Adrenal gland (tissue), 19 donors: ENCODE measurements at places on chromosomes 13 and 19. TPM values are rescaled to one million over a fixed set of nuclear protein-coding genes. Genes with fewer than 3 reads are reported as not detected.

TMEM259 gene
- 79.4 TPM for polyA plus RNA-seq

CYP4F2 gene
- not detected for polyA plus RNA-seq

- DNase-seq, result peak; percentile 69
Observed at GRCh38 chr13:110555601-110556223, 5.8 kb downstream of the RAB20 start.

- DNase-seq, result peak; percentile 54
Observed at GRCh38 chr13:48731957-48732569, 78.3 kb downstream of the CYSLTR2 start.

ELAVL3 gene
- polyA plus RNA-seq, result 1.2 TPM

DNA sequence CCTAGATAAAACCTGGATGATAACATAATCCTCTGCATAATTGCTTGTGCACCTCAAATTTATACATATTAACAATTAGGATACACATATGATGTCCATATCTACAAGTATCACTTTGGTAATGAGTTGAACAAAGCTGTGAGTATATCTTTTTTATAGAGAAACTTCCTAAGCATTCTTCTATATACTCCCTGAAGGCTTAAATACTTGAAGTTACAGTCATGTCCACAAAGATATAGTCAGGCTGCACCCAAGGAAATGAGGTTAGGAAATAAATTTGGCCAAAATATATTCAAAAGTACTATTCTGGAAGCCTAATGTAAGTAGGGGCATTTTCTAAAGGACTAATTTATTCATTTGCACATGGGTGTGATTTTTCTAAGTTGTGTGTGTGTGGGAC, 761.5 kb downstream of the PCDH9 start:
- DNase-seq, result no peak

GRCh38 chr19:6424195-6424938, at the start of gene KHSRP:
Gene KHSRP (minus strand): TSS chr19:6424811. CDS start chr19:6424701, 110 bp downstream.
- no peak for DNase-seq

GRCh38 chr19:11164296-11164695, 8.7 kb upstream of the SPC24 start:
- no peak for DNase-seq

ZSCAN22 gene
- 0.98 TPM for polyA plus RNA-seq

DNA sequence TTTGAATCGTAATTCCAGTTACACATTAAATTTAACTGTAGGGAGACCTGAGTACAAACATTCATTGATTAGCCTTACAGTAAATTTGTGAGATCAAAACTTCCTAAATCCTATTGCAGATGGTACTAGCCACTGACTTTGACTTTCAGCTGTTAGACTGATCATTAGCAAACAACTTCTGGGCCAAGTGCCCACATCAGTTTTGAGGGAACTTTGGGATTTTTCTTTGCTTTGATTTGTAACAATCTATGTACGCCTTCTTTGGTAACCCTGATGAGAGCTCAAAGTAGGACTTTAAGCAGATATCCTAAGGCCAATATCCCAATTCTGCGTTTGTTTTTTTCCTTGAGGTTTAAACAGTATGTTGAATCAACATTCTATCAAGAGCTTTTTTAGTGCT, 131.5 kb downstream of the DLEU7 start:
- no peak for DNase-seq

DNA sequence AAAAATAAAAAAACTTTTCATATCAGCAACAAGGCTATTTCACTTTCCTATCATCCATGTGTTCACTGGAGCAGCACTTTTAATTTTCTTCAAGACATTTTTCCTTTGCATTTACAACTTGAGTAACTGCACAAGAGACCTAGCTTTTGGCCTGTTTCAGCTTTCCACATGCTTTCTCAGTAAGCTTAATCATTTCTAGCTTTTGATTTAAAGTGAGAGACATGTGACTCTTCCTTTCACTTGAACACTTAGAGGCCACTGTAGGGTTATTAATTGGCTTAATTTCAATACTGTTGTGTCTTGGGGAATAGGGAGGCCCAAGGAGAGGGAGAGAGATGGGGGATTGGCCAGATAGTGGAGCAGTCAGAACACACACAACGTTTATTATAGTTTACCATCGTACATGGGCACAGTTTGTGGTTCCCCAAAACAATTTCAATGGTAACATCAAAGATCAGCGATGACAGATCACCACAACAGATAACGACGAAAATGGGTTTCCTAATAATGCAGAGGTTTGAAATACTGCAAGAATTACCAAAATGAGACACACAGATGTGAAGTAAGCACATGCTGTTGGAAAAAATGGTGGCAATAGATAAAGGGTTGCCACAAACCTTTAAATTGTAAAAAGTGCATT, 117.6 kb downstream of the GGACT start:
- no peak for DNase-seq

RNF113B gene
- not detected for polyA plus RNA-seq

CCDC124 gene
- polyA plus RNA-seq, result 11.3 TPM

NFILZ gene
- not detected for polyA plus RNA-seq

ZNF582 gene
- 8.8 TPM for polyA plus RNA-seq

DNA sequence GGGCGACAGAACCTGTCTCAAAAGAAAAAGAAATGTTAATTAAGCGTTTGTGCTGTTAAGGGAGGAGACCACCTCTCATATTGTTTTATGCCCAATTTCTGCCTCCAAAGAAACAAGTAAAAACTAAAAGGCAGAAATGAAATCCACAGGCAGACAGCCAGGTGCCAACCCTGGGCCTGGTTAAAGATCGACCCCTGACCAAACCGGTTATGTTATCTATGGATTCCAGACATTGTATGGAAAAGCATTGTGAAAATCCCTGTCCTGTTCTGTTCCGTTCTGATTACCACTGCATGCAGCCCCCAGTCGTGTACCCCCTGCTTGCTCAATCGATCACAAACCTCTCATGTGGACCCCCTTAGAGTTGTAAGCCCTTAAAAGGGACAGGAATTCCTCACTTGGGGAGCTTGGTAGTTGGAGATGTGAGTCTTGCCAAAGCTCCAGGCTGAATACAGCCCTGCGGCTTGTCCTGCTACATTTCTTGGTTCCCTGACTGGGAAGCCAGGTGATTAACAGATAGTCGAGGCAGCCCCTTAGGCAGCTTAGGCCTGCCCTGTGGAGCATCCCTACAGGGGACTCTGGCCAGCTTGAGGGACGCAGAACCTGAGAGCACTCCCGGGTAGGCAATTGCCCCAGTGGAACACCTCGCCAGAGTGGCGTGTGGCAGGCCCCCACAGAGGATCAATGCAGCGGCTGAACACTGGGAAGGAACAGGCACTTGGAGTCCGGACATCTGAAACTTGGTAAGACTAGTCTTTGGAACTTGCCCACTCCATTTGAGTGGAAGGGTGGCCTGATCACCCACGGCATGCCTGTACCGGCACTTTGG, 748 bp upstream of the ZNF552 start:
- DNase-seq, result no peak

DNA sequence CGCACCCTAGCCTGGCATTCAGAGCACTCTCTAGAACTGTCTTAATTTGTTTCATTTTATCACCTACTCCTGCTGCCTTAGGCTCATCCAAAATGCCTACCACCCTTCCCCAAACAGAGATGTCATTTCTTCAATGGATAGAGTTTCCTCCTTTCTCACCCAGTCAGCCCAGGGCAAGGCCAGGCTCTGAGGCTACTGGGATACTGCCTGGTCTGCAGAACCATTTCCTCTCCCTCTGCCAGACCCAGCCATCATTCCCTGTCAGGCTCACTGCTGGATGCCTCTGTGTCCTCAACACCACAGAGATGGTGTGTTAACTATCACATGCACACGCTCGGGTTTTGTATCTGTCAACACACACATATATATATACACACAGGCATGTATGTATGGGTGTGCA, 47.2 kb downstream of the C13orf42 start:
- DNase-seq, result no peak

DNA sequence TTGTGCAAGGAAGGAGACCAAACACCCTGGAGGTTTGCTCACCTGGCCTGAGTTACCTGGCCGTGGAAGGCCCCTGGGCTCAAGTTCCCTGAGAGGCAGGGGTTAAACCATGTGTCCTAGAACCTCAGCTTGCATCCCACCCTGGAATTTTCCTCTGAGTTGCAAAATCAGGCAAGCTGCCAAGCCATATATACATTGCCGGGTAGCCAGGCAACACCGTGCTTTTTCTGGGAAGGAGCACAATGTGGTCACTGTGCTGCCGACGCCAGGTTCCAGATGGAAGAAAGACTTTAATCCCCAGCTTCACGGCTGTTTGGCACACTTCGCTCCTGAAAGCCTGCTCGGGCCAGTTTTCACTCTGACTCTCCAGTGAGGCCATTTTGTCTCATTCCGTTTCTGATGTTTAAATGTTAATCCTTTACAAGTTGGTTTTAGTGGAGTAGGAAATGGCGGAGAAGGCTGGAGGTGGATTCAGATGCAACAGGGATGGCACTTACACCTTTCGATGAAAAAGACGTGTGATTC, 60.1 kb upstream of the PEG3 start:
- no peak for DNase-seq

MPV17L2 gene
- polyA plus RNA-seq, result 41.4 TPM

DNA sequence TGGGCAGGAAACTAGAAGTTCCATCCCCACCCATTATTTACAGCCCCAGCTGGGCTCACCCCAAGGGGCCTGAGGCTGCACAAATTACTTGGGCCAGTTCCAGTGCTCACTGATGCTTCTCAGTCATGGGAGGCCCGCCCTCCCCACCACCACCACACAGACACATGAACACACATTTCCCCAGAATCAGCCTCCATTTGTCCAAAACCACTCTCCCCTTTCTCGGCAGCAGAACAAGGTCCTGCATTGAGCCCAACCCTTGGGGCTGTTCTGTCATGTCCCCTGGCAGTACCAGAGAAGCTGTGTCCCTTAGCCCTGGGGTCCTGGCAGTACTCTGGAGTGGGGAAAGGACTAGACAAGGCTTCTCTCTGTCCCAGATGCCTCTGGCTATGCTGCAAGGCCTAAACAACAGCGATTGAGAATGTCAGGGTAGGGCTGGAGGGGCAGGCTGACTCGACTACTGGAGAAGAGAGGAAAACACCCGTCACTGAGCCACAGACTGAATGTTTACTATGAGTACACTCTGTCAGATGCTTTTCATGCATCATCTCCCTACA, 21.8 kb downstream of the SAMD4B start:
- no peak for DNase-seq

- DNase-seq, result no peak
Observed at GRCh38 chr13:85367887-85368286, 431.3 kb downstream of the SLITRK6 start.

GRCh38 chr13:22561581-22561980, 619.2 kb upstream of the SGCG start:
- no peak for DNase-seq

- no peak for DNase-seq
Observed at GRCh38 chr13:58379221-58379620, 747.7 kb downstream of the PCDH17 start.

- peak; percentile 54 for DNase-seq
Observed at GRCh38 chr19:55179606-55180484, at the start of gene SYT5. Gene SYT5 (minus strand): TSS chr19:55180289. CDS start chr19:55179041, 1,248 bp downstream.

DNA sequence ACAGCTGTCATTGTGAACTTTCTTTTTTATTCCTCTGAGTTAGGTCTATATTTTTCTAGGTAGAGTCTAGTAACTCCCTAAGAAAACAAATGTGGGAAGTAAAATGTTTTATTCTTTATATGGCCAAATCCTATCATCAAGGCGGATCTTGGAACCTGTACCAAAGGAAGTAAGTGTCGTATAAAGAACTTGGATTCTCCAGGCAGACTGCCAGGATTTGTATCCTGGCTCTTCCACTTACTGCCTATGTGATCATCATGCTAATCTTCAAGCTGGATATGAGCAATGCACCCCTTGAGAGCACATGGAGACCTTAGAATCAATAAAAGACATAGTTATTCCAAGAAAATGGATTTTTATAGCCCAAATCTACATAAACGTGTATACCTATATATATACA, 286.5 kb downstream of the PCDH17 start:
- no peak for DNase-seq

DNA sequence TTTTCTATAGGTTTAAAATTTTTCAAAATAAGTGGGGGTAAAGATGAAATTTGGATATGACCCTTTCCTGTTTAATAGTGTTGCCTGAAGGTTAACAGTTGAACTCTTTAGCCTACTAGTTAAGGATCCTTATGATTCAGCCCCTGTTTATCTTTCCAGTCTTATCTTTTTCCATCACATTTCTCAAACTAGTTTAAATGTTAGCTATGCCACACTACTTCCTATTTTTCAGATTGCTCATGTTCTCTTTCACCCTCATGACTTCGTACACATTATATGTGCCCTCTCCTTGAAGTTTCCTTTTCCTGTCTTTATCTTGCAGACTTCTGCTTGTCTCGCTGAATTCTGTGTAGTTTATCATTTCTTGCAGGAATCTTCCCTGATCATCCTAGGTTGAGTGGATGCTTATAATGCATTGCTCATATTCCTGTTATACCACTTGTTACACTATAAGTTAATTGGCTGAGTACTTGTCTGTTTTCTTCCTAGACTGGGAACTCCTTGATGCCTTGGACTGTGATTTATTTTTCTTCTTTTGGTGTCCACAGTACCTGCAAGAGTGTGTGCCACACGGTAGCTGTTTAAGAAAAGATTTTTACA, 86.7 kb downstream of the FNDC3A start:
- DNase-seq, result no peak

GRCh38 chr19:1446713-1447481, 3.0 kb upstream of the APC2 start:
- no peak for DNase-seq

NOTCH3 gene
- 8.9 TPM for polyA plus RNA-seq

PSG6 gene
- polyA plus RNA-seq, result not detected
